Cardiac fibroblast (primary cell): ENCODE measurements at places on chromosomes 7 and 10.

DNA sequence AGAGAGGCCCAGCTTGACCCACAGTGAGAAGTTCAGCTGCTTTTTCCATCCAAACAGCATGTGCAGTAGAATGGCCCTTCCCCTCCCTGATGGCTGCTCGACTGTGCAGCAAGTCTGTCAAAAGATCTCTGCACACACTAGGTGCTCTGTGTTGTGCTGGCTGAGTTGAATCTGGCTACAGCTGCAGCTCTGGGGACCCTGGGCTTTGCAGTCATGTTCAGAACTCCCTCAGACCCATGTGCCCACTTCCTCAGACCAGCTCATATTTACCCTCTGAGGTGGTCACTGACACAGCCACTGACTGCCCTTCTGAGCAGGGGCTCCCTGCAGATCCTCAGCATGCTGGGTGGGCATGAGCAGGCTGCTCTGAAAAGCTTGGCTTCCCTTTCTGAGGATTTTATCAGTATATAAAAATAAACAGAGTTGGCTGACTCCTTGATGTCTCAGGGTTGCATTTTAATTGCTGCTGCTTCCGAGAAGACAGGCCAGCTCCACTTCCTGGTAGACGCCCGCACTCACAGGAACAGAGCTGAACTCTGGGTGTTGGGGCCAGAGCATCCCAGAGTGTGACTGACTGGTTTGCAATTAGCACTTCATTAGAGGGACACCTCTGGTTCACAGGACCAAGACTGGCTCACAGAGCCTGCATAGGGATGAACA lies 507.9 kb downstream of the RPS24 start:
- DNase-seq, result no peak

DNA sequence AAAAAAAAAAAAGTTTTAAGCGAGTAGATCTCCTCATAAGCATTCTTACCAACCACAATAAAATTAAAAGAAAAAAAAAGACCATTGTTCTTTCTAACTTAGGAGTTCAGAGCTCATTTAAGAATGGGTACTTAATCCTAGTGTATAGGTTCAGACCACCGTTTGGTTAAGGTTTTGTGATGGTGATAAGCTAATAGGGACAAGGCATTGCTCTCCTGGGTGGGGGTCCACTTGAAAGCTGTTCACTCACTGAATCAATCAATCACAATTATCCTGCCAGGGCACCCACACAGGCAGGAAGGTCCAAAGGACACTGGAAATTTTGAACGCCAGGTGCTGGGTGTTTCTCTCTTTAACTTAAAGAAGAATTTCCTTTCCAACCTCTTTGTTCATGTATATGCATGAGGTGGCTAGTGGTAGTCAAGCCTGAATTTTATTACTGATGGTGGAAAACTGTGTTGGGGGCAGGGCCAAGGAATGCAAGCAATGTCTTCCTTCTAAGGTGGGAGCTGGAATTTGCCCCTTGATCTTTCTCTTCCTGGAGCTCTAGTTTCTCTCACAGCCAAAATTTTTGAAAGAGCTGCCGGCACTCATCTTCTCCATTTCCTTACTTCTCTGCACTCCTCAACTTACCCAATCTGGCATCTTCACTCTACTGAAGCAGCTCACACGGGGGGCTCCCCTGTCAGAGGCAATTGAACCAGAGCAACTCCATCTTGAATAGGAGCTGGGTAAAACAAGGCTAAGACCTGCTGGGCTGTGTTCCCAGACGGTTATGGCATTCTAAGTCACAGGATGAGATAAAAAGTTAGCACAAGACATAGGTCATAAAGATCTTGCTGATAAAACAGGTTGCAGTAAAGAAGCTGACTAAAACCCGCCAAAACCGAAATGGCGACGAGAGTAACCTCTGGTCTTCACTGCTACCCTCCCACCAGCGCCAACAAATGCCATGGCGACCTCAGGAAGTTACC lies 7.5 kb upstream of the FAM131B start:
- DNase-seq, result no peak

DNA sequence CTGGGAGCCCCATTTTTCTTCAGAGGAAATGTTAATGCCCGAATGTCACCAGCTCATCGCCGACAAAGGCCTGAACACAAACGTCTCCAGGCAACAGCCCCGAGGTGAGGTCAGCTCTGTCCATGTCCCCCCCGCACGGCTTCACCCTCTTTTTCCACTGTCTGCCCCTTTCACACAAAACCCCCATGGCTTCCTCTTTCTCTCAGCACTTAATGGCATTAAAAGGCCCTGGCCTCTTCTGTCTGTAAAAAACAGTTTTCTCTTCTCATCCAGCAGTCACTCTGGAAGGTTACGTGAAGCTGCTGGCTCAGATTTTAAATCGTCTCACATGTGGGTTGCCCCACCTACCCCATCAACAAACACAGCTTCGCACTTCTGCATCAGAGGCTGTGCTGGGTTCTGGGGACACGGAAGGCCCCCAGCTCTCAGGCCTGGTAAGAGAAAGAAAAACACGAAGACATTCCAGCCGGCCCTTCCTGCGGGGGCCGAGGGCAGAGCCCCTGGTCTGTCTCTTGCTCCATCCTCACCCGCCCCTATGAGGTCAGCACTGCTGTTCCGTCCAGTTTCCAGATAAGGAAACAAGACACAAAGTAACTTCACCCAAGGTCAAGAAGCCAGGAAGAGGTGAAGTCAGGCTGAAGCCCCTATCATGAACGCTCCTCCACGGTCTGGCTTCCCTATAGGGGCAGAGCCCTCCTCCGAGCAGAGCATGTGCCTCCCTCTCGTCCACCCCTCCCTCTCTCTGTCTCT lies 91.1 kb upstream of the PDGFA start:
- peak; percentile 71 for DNase-seq

DNA sequence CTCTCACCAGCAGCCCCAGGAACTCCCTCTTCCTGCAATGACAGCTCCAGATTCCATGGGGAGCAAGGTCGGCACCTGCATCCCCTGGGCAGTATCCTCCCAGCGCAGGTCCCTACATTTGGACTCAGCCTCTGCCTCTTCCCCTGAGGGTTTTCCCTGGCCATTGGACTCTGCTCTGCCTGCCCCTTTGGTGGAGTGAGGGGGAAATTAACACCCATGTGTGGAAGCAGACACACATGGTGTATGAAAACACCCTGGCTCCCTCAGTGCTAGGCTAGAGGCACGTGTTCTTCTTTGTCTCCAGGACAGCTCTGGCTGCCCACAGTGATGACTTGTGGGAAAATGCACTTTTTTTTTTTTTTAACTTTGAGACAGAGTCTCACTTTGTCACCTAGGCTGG lies 8.4 kb downstream of the PRF1 start:
- no peak for DNase-seq

DNA sequence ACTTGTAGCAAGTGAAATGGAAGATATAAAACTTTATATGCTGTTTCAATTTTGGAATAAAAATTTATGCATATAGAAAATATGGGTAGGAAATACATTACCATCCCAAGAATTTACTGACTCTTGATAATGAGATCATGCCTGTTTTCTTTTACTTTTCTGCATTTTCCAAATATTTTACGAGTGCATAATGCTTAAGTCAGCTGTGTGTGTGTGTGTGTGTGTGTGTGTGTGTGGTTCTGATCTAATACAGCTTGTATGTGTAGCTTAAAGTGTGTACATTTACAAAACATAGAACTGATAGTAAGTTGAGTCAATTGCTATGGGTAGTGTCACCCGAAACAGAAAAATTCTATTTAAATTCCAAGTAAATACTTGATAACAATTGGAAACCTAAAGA lies 315.9 kb upstream of the LRRN3 start:
- DNase-seq, result no peak

DNA sequence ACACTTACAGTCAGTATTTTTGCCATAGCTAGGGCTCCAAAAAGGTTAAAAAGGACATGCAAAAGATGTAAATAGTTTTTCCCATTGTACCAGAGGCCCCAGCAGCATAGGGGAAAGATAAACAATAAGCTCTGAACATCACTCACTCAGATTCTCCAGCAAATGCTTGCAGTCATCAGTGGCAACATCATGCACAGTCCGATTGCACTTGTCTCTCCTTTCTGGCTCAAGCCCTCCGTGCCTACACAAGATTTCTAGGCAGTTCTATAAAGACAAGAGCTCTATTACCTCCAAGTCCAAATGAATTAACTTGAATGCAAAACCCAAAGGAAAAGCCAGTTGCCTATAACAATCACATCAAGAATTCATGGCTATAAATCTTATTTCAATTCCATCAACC lies 106.3 kb downstream of the CTTNBP2 start:
- no peak for DNase-seq

DNA sequence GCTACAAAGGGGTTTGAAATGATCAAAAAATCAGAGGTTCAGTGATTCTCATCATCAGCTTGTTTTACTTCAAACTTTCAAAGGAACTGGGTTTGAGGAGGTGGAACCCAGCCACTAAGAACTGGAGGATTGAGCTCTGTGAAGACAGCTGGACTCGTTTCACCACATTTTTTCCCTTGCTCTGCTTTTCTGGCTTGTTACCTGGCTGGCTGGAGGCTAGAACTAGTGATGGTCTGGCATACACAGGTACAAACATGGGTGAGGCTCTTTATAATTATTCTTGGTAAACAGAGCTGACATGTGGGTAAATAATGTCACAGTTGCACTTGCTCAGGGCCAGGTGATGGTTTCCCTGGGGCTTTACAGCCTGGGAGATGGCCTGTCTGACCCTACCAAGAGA lies 352.5 kb downstream of the FGFR2 start:
- DNase-seq, result no peak

DNA sequence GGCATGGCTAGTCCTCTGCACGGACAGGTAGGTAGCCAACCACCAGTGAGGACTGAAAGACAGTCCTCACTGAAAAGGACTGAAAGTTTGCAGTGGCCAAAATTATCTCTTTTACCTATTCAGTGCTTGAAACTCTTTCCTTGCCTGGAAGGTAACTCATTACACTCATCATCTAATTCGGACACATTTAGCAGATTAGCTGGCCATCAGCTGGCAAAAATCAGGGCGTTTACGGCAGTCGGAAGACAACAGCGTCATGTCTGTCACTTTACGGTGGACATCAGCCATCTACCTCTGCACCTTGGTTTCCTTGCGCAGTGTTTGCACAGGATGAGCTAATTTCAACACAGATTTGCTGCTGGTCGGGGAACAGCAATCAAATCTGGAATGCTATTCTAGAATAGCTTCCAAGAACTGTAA lies 740 bp downstream of the ANXA7 start:
- no peak for DNase-seq

GRCh38 chr10:548238-548901 lies 141.1 kb downstream of the DIP2C start:
- no peak for DNase-seq

- no peak for DNase-seq
Observed at GRCh38 chr10:129716211-129716681, 247.8 kb downstream of the EBF3 start.

- DNase-seq, result no peak
Observed at GRCh38 chr10:96283756-96284155, 12.4 kb upstream of the BLNK start.

GRCh38 chr7:143434660-143435059 lies 8.6 kb upstream of the TAS2R60 start:
- DNase-seq, result peak; percentile 91

- no peak for DNase-seq
Observed at GRCh38 chr7:38452681-38453108, 178.5 kb downstream of the AMPH start.

DNA sequence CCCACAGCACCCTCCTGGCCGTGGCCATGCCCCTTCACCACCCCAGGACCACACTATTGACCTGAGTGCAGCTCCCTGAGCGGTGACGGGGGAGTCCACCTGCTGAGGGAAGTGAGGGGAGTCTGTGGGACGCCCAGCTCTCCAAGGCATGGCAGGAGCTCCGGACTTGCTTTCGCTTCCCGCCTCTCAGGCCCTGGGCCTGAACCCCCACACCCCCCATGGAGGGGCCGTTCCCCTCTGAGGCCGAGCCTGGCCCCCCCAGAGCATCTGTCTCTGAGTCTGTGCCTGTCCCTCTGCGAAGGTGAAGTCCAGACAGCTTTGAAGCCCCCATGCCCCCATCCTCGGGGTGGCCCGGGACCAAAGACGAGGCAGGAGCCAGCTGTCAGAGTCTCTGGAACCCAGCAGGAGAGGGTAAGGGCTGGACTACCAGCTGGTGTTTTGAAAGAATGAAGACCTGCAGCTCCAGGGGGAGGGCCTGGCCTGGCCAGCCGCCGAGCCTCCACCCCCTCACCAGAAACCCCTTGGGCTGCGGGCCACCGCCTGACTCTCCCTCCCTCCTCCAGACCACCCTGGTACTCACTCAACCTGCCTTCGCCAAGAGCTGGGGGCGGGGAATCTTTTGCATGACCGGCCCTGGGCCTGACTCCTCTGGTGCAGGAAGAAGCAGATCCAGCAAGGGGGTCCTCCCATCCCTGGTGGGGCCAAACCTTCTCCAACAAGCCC lies 114.0 kb downstream of the PDGFA start:
- DNase-seq, result no peak

GRCh38 chr10:62861507-62861906 lies 45.3 kb upstream of the EGR2 start:
- peak; percentile 15 for DNase-seq

DNA sequence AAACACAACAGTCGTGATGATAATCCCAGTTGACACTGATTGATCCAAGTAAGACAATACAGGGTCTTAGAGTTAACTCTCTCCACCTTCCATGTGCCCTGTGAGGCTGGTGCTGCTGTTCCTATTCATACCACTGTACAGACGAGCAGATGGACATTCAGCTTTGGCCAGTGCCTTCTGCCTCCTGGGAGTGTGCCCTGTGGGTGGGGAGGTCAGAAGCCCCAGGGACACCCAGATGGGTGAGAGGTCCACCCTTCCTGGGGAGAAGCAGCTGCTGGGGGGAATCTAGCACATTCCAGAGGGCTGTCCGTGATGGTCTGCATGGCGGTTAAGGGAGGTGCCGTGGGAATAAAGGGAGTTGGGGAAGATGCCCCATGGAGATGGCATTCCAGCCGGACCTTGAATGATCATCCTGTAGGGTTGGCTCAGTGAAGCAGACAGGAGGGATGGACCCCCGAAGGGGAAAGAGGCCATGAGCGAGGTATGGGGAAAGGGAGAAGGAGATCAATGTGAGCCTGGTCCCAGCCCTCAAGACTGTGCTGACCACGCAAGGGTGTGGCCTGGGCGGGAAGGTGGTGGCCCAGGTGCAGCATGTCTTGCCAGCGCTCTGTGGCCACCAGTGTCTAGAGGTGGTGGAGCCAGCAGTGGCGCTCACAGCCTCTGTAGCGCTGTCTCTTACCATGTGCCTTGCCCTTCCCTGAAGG lies 74.0 kb downstream of the ADCY1 start:
- no peak for DNase-seq

GRCh38 chr7:116829493-116829892 lies 32.9 kb upstream of the CAPZA2 start:
- no peak for DNase-seq

- no peak for DNase-seq
Observed at GRCh38 chr10:125816548-125816947, 6.5 kb downstream of the UROS start.

GRCh38 chr10:124482236-124482800 lies 20.7 kb downstream of the LHPP start:
- DNase-seq, result no peak

- no peak for DNase-seq
Observed at GRCh38 chr10:122493761-122494160, 32.4 kb downstream of the HTRA1 start.

- DNase-seq, result no peak
Observed at GRCh38 chr10:93742633-93743349, 14.9 kb upstream of the LGI1 start.
